ENCODE measurements at places on chromosomes 3 and 15. TPM values are rescaled to one million over a fixed set of nuclear protein-coding genes. Genes with fewer than 3 reads are reported as not detected.

Gene IL12A
- 0.68 TPM for total RNA-seq

Gene CGNL1
- total RNA-seq = 21.1 TPM

Gene SLC2A2
- not detected for total RNA-seq

Gene HDC
- not detected for total RNA-seq

Gene TYRO3
- total RNA-seq = 5.0 TPM

- DNase-seq = no peak
Measured at GRCh38 chr15:69881302-69881670, 216.4 kb downstream of the TLE3 start.

GRCh38 chr15:69088300-69088965 lies 72.0 kb upstream of the GLCE start:
- no peak for DNase-seq

- DNase-seq = no peak
Measured at GRCh38 chr15:45378913-45379262, 544 bp upstream of the GATM start.

DNA sequence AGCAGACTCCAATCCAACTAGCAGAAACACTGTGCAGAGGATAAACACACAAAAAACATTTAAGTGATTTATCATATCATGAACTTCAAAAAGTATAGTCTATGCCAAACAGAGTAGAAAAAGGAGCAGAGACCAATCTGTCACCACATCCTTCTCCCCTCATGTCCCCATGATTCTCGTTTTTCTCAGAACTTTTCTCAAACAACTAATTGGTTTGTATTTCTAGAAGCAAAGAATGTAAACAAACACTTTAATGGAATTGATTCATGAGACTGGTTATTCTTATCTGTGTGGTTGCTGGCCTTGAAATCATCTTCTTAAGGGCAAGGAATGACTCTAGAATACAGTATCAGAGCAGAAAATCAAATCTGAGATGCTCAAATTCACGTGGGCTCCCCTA lies 294.2 kb upstream of the THBS1 start:
- DNase-seq = no peak
